Effector memory CD4-positive, alpha-beta T cell (primary cell): ENCODE measurements at places on chromosomes 4 and X.

DNA sequence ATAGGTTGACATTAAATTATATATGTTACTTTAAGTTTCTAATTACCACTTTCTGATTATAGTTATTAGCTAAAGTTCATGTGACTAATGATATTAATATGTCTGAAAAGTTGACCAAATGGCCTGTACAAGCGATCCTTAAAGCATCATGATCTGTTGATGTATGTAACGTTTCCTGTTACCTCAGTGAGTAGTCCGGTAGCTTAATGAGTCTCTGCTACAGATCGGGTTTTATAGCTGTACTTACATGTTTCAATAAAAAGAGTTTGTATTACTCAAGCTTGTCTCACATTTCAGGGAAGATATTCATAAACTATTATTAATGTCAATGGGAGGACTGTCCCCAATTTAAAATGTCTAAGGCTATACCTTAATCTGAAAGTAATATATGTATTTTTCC is 246.3 kb downstream of the PPP3CA start:
- DNase-seq = no peak

DNA sequence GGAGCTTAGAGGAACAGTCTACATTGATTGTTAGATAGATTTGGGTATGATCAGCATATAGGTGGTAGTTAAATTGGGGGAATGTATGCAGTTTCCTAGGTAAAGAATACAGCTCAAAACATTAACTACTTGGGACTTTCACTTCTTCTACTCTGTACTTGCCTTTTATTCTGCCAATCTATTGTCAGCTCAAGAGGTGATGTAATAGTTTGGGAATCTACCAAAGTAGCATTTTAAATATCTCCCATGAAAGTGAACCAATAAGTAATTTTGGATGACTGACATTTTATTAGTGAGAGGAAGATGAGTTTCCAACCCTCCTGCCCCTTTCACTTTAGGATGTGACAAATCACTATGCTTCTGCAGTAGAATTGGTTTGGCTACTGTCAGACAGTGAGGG is 43.4 kb downstream of the NUDT6 start:
- no peak for DNase-seq

DNA sequence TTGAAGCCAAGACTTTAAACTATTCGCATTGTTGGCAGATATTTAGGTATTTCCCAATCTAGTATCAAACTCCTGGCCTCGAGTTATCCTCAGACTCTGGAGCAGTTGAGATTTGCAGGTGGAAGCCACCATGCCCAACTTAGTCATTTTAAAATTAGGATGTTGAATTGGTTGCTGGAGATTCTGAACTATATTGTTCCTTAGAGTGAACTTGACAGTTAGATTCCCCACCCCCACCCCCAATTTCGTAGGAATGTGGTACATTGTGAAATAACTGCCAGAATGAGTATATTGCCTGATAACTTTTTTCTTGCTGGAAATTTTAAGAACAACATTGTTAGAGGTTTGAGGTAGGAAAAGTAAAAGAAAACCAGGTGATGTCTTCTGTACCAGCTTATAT is 2.3 kb downstream of the NOCT start:
- no peak for DNase-seq

DNA sequence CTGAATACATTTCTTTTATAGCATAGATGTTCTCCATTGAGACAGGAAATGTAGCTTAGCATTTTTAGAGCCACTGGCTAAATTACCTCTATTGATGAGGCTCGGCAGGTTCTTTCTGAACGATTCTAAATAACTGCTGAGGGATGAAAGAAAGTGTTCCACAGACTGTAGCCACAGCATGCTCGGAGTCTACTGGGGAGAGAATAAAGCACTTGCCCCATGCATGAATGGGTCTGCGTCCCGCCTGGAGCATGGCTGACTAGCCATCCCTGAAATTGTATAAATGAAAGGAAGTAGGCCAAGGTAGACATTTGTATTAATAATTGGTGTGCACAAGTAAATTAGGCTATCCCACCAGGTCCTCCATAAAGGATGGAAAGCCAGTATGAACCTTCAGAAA is 269.8 kb downstream of the COL25A1 start:
- no peak for DNase-seq

DNA sequence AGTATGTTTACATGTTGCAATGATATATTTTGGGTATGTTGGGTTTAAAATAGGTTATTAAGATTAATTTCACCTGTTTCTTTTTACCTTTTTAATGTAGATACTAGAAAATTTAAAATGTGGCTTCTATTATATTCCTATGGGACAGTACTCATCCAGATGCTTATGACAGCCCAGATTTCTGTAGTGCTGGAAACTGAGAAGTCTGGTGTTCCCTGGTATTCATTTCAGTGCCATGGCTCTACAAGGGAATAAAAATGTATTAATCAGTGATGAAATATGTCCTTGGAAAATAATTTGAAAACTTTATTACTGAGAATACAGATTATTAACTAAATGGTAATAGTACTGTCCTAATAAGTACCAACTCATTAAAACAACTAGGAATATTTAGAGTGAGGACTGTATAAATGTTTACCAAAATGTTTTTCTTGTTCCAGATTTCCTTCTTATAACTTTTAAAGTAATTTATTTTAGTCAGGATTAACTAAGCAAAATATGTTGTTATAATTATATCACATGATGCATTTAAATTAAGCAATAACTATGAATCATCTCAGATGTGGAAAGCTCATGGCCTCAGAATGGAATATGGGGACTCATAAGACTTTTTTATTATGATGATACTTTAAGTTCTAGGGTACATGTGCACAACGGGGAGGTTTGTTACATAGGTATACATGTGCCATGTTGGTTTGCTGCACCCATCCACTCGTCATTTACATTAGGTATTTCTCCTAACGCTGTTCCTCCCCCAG is 25.3 kb downstream of the ARHGAP24 start:
- DNase-seq = no peak

DNA sequence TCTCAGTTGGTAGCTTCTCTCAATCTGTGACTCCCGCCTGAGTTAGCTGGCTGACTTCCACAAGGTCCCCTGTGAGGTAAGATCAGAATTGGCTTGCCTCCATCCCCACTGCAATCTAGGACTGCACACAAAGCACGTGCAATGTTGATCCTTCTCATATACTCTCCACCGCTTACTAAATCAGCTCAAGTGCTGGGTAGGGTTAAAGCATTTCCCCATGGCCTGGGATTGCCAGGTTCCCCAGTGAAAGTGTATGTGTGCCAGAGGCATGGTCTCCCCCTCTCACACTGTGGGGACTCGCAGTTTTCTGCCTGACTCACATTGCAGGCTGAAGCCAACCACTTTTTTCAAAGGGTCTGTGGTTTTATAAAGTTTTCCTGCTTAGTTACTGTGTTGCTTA is 886.9 kb downstream of the FAM133A start:
- no peak for DNase-seq

GRCh38 chr4:26717332-26717731 is 133.4 kb downstream of the TBC1D19 start:
- no peak for DNase-seq

- no peak for DNase-seq
Observed at GRCh38 chr4:143380629-143381028, 44.0 kb downstream of the GAB1 start.

DNA sequence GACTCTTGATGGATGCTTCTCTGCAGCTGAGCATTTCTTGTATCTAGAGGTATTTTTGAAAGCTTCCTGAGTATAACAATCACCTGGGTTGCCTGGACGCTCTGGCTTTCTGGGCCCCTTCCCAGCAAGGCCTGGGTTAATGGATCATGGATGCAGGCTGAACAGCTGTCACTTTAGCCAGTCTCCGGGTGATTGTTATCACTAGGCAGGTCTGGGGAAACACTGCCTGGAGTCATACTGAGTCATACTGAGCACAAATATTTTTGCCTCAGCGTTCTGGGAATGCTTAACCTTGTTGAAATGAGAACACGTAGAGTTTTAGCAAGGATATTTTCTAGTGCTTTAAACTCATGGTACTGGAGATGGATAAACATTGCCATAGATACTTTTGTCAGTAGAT is 102.6 kb downstream of the PHEX start:
- DNase-seq = no peak

DNA sequence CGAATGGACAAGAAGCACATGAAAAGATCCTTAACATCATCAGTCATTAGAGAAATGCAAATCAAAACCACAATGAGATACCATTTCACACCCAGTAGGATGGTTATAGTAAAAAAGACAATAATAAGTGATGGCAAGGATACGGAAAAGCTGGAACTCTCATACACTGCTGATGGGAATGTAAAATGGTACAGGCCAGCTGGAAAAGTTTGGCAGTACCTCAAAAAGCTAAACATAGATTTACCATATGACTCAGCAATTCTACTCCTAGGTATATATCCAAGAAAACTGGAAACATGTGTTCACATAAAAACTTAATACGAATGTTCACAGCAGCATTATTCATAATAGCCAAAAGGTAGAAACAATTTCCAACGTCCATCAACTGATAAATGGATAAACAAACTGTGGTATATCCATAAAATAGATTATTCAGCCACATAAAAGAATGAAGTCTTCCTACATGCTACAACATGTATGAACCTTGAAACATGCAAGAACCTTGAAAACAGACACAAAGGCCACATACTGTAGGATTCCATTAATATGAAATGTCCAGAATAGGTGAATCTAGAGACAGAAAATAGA is 11.9 kb downstream of the RPS6KA3 start:
- DNase-seq = no peak

DNA sequence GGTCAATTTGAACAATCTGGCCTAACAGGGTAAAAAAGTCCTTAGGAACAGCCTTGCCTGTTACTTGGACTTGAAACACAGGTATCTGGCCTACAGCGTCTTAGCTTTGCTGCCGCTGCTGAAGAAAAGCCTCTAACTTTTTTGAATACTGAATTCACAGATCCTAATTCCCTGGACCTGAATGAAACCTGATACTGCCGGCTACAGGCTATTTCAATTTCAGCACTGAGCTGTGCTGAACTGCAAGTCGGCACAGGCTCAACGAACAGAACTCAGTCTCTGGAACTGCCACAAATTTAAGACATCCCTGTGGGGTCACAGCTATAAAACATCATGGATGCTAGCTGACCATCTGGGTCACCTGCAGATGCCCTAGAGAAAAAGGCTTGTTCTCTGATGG is 7.2 kb downstream of the NR0B1 start:
- DNase-seq = no peak

DNA sequence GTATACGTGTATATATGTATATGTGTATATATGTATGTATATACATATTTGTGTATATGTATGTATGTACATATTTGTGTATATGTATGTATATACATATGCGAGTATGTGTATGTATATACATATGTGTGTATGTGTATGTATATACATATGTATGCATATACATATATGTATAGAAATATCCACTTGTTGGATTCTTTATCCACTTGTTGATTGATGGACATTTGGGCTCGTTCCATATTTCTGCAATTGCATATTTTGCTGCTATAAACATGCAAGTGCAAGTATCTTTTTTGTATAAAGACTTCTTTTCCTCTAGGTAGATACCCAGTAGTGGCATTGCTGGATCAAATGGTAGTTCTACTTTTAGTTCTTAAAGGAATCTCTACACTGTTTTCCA is 25.5 kb upstream of the NHSL2 start:
- no peak for DNase-seq

- DNase-seq = no peak
Observed at GRCh38 chr4:28073860-28074555, 1213.4 kb downstream of the STIM2 start.
